NCI-H226 (cell line): ENCODE measurements at places on chromosomes 1 and 21.
A peak's percentile ranks its signal among the peaks of the same experiment; 100 is the strongest.

GRCh38 chr1:116460261-116460660 lies 87.2 kb downstream of the ATP1A1 start:
- DNase-seq: no peak

DNA sequence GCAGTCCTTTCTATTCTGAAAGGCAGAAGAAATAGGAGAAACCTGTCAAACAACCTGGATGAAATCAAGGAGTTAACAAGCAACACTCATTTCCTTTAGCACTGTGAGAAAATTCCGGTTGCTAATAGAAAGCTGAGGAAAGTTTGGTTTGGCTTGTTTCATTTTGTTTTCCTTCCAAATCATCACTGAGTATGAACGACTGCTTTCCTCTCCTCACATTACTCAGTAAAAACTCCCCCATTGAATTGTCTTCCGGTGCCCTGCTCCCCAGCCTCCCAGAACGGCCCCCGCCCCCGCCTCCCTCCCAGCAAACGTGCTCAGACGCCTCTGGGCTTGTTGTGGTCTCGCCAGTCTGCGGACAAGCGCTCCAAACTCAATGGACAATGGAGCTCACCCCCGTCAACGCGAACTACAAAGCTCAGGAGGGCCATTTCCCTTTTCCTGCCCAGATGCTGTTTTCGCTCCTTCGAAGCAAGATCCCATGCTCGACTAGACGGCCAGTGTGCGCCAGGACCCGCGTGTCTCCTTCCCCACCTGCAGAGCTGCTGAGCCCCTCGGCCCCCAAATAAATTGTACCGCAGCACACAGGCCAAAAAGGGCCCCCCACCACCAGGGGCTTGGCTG lies 747 bp downstream of the STX6 start:
- DNase-seq: peak; percentile 82

- DNase-seq: no peak
Measured at GRCh38 chr1:100147875-100148274, 14.9 kb downstream of the TRMT13 start.

DNA sequence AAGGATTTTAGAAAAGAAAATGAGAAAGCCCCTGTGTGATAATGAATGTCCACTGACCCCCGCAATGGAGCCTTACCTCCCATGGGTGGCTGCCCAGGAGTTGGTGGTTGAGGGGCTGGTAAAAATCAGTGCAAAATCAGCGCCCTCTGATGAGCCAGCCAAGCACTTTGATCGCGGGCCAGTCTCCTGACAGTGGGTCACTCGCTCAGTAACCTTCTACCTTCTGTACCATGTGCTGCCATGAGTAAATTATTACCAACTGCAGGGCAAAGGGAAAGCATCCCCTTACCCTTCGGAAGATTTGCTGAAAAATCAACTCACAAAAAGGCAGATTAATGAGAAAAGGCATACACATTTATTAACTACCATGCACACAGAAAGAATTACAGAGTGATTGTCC lies 58.8 kb downstream of the KCNK1 start:
- DNase-seq: no peak

- no peak for DNase-seq
Measured at GRCh38 chr1:5994713-5995621, 2.7 kb upstream of the NPHP4 start.

- DNase-seq: peak; percentile 79
Measured at GRCh38 chr21:31335957-31336738, 7.9 kb downstream of the TIAM1 start.

DNA sequence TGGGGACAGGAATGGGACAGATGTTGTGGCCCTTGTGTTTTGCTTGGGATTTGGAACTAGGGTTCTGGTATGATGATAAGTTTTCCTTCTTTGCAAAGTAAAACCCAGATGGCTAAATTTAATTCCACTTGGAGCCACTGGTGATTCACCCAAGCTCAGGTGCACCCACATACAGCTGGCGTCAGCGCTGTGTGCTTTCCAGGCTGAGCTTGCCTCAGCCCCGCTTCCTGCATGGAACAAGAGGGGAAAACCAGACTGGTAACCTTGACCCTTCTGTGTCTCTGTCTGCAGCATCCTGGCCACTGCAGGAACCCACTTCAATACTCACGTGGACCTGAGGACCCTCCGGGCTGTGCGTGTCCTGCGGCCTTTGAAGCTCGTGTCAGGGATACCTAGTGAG lies 94.2 kb downstream of the CACNA1E start:
- DNase-seq: no peak
